ENCODE measurements at places on chromosomes 13 and 19. TPM values are rescaled to one million over a fixed set of nuclear protein-coding genes. Genes with fewer than 3 reads are reported as not detected.

Gene C19orf38
- 6.4 TPM for total RNA-seq

Gene RAD23A
- total RNA-seq = 88.3 TPM

Gene SKA3
- total RNA-seq = not detected

Gene KASH5
- total RNA-seq = 2.2 TPM

Gene SYCN
- not detected for total RNA-seq

GRCh38 chr19:11554160-11554559 is 4.9 kb downstream of the ELOF1 start:
- peaks cover 7% of the 10 kb centered on the region for H3K36me3 ChIP-seq
- H3K27me3 ChIP-seq = no peaks in the 10 kb centered on the region
- H3K4me1 ChIP-seq = peaks cover 11% of the 10 kb centered on the region
- no peak overlapping the region for H3K4me3 ChIP-seq

DNA sequence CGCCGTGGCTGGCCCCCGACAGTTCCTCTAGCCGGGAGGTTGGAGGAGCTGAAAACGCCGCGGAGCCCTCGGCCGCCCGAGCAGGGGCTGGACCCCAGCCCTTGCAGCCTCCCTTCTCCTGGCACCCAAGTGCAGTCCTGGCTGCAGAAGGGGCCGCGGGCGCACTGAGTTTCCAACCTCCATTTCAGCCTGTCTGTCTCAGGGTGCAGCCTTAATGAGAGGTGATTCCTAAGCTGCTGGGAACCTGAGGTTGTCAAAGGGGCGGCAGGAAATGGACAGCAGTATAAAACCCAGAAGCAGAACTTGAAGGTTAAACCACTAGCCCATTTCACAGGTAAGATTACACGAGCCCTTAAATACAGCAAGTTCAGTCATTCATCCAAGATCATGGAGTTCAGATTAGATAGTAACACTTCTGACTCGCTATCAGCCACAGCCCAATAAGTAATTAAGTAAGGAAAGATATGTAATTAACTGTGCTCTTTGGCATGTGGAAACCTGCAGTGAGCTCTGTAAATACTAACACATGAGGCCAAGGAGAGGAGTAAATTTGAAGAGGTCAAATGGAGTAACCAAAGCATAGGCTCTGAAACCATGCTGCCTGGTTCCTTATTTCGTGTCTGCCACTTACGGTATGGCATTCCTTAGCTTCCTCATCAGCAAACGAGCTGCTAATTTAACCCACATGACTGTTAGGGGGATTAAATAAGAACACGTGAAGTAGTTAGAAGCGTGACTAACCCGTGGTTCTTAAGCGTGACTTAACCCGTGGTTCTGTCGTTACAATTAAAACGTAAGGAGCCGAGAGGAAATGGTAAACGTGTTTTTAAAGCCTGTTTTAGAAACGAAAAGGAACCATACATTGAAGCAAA is 686 bp downstream of the SETDB2 start:
- H3K4me1 ChIP-seq = peaks cover 9% of the 10 kb centered on the region
- DNase-seq = no peak
- H3K4me3 ChIP-seq = peak overlapping the region; percentile 78
- H3K27me3 ChIP-seq = no peaks in the 10 kb centered on the region
- peak overlapping the region; percentile 94 for H3K27ac ChIP-seq

DNA sequence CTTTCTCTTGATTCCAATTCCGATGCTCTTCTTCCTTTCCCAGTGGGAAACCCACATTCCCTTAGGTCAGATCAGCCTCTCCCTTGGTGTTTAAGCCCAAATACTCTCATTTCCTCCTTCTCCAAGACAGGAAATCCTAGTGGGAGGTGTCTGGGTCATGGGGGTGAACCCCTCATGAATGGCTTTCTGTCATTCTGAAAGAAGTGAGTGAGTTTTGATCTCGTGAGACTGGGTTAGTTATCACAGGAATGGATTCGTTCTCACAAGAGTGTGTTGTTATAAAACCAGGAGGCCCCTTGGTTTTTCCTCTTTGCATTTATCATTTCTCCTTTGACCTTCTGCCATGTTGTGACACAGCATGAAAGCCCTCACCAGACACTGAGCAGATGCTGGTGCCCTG is 76.2 kb upstream of the MTIF3 start:
- DNase-seq = no peak
- H3K4me3 ChIP-seq = no peak overlapping the region
- no peaks in the 10 kb centered on the region for H3K36me3 ChIP-seq

DNA sequence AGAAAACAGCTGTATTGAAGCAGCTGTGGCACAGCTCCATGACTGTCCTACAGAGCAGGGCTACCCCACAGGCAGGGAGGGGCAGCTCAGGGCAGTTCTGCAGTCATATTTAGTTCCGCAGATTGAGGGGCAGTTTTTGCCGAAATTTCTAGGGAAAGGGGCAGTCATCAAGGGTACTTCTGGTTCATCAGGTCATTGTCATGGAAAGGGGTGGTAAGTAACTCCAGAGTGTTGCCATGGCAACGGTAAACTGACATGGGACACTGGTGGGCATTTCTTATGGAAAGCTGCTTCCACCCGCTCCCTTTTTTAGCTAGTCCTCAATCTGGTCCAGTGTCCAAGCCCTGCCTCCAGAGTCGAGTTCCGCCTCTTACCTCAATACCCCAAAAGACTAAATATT is 702.8 kb downstream of the LIG4 start:
- no peaks in the 10 kb centered on the region for H3K36me3 ChIP-seq
- no peak overlapping the region for H3K27ac ChIP-seq
- no peaks in the 10 kb centered on the region for H3K27me3 ChIP-seq
- no peaks in the 10 kb centered on the region for H3K4me1 ChIP-seq

- H3K36me3 ChIP-seq = peaks cover 12% of the 10 kb centered on the region
- H3K27me3 ChIP-seq = no peaks in the 10 kb centered on the region
- H3K27ac ChIP-seq = no peak overlapping the region
- H3K4me3 ChIP-seq = no peak overlapping the region
Observed at GRCh38 chr19:1045247-1045603, 5.3 kb downstream of the ABCA7 start.

GRCh38 chr19:21082011-21082975 is at the start of gene ZNF714:
Gene ZNF714 (plus strand): TSS chr19:21082203. CDS start chr19:21098269, 16,066 bp downstream.
- peaks cover 9% of the 10 kb centered on the region for H3K4me1 ChIP-seq
- peak within 1 kb of the TSS; percentile 34 for H3K27ac ChIP-seq
- H3K36me3 ChIP-seq = no peaks in the 10 kb centered on the region
- DNase-seq = peak; percentile 68
- H3K27me3 ChIP-seq = no peaks in the 10 kb centered on the region

DNA sequence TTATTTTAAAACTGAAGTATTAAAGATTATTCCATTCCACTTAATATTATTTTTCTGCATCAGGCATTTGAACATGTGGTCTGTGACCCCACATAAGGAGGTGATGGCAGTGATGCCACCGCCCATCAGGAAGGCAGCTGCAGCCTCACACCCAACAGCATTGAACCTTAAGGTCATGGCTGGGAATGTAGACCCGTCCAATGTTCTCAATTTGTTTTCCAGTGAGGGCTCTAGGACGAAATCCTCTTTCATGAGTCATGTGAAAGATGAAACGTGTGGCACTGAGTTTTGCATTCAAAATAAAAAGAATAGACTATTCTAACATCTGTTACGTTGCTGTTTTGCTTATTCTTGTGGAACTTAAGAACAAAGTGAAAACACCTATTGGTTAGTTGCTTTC is 74.5 kb upstream of the ANKRD10 start:
- no peak for DNase-seq
- no peaks in the 10 kb centered on the region for H3K4me1 ChIP-seq
- no peak overlapping the region for H3K27ac ChIP-seq
- H3K36me3 ChIP-seq = no peaks in the 10 kb centered on the region
- no peak overlapping the region for H3K4me3 ChIP-seq
- H3K27me3 ChIP-seq = no peaks in the 10 kb centered on the region

GRCh38 chr19:33679696-33680095 is 57.9 kb downstream of the CHST8 start:
- no peak overlapping the region for H3K4me3 ChIP-seq
- DNase-seq = no peak
- no peaks in the 10 kb centered on the region for H3K36me3 ChIP-seq
- H3K27me3 ChIP-seq = no peaks in the 10 kb centered on the region

DNA sequence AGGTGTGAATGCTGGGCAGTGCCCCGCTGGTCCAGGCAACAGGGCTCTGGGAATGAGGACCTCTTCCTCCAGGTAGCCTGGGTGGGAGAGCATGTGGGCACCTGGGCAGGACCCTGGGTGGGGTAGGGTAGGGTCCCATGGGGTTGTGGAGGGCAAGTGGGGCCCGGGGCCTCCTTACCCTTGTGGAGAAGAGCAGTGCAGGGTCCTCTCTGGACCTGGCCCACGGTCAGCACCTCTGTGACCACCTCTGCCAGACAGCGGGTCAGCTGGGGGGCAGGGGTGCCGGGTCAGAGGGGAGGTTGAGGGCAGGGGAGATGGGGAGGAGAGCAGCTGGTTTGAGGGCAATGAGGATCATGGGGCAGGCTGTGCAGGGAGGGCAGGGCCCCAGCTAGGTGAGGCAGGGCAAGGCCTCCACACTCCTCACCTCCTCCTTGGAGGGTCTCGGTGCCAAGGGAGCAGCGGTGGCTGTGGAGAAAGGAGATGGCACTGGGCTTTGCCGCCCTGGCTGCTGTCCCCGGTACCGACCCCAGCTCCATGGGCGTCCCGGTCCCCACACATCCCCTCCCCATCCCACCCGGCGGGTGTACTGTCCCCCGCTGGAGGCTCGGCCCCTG is 491 bp downstream of the CCER2 start:
- peaks cover 15% of the 10 kb centered on the region for H3K36me3 ChIP-seq
- no peaks in the 10 kb centered on the region for H3K27me3 ChIP-seq
- H3K4me1 ChIP-seq = no peaks in the 10 kb centered on the region
- no peak for DNase-seq
- no peak overlapping the region for H3K27ac ChIP-seq

DNA sequence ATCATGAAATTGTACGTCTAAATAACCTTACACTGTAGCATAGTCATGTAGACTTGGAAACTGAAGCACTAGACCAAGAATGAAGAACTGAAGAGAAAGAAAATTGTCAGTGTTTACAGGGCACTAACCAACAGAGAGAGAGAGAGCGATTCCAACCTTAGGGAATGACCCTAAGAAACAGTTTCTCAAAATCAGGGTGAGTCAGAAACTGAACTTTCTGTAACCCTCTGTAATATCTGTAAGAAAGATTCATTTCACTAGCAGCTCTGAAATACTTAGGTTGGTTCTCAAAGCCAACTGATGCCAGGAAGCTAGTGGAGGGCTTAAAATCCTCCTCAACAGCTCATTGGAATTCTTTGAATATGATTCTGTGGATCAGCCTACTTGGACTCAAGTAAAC is 936.9 kb downstream of the EFNB2 start:
- DNase-seq = no peak
- H3K4me1 ChIP-seq = no peaks in the 10 kb centered on the region
- H3K4me3 ChIP-seq = no peak overlapping the region
- H3K27me3 ChIP-seq = no peaks in the 10 kb centered on the region

GRCh38 chr19:9406798-9407352 is 28.5 kb downstream of the ZNF266 start:
- H3K27ac ChIP-seq = no peak overlapping the region
- H3K4me3 ChIP-seq = peak overlapping the region; percentile 19
- peaks cover 10% of the 10 kb centered on the region for H3K4me1 ChIP-seq
- peak; percentile 52 for DNase-seq
- H3K27me3 ChIP-seq = no peaks in the 10 kb centered on the region

- H3K27ac ChIP-seq = no peak overlapping the region
- H3K4me3 ChIP-seq = no peak overlapping the region
- H3K36me3 ChIP-seq = peaks cover 37% of the 10 kb centered on the region
- DNase-seq = no peak
Observed at GRCh38 chr19:57870225-57870624, 18.6 kb downstream of the ZNF814 start.

GRCh38 chr13:50389726-50390125 is 374.5 kb downstream of the KCNRG start:
- H3K27ac ChIP-seq = no peak overlapping the region
- no peak for DNase-seq
- H3K27me3 ChIP-seq = no peaks in the 10 kb centered on the region

- no peaks in the 10 kb centered on the region for H3K27me3 ChIP-seq
- peak overlapping the region; percentile 69 for H3K27ac ChIP-seq
- peaks cover 96% of the 10 kb centered on the region for H3K4me1 ChIP-seq
- no peak overlapping the region for H3K4me3 ChIP-seq
- no peaks in the 10 kb centered on the region for H3K36me3 ChIP-seq
- no peak for DNase-seq
Observed at GRCh38 chr19:15280048-15280725, 47.9 kb upstream of the EPHX3 start.

DNA sequence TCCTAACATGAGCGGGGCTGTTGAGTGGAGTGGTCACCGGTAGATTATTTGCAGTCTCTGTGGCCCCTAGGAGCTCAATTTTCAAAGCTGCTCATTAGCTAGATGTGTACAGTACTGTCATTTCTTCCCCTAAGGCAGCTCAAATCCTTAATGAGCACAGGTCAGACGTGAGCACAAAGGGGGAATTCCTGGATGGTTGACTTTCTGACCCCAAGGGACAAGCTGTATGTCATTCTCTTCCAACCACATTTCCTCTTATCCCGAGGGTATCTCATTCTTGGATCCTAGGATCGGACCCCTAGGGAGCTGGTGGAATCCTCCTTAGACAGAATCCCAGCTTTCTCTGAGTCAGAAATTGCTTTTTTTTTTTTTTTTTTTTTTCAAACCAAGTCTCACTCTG is 5.7 kb upstream of the OR7G3 start:
- no peaks in the 10 kb centered on the region for H3K36me3 ChIP-seq
- H3K27ac ChIP-seq = no peak overlapping the region
- DNase-seq = no peak
- no peak overlapping the region for H3K4me3 ChIP-seq

DNA sequence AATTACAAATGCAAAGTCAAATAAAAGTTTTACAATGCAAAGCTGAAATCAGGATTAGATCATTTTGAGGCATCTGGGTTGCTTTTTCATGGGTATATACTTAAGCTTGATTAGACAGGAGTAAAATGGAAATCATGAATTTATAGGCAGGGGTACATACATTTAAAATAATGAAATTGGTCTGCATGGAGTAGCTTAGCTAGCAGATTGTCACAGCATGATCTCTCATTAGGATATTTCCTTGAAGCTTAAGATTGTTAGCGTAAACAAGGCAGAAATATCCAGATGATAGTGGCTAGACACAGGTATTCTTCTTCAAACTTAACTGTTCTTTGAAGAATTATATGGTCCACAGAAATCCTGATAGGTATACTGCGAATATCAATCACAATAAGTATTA is 1627.0 kb upstream of the PCDH20 start:
- H3K4me1 ChIP-seq = no peaks in the 10 kb centered on the region
- H3K27me3 ChIP-seq = no peaks in the 10 kb centered on the region
- H3K36me3 ChIP-seq = no peaks in the 10 kb centered on the region
- H3K27ac ChIP-seq = no peak overlapping the region
- DNase-seq = no peak

- peak overlapping the region; percentile 45 for H3K27ac ChIP-seq
- H3K27me3 ChIP-seq = no peaks in the 10 kb centered on the region
- H3K4me3 ChIP-seq = no peak overlapping the region
- H3K36me3 ChIP-seq = peaks cover 21% of the 10 kb centered on the region
Observed at GRCh38 chr13:45331692-45332035, 9.3 kb downstream of the TPT1 start.

DNA sequence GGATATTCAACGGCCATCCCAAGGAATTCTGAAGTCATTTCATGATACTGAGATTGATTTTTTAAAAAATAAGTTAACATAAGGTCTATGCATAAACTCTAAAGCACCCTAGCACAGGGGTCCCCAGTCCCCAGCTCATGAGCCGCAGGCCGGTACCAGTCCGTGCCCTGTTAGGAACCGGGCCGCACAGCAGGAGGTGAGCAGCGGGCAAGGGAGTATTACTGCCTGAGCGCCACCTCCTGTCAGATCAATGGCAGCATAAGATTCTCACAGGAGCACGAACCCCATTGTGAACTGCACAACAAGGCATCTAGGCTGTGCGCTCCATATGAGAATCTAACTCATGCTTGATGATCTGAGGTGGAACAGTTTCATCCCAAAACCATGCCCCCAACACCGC is 31.0 kb downstream of the RCBTB1 start:
- H3K27ac ChIP-seq = no peak overlapping the region
- H3K4me3 ChIP-seq = no peak overlapping the region
- no peak for DNase-seq
- no peaks in the 10 kb centered on the region for H3K27me3 ChIP-seq
